Ascending aorta (tissue), 2 donors: ENCODE measurements at places on chromosomes 1 and 21. TPM values are rescaled to one million over a fixed set of nuclear protein-coding genes. Genes with fewer than 3 reads are reported as not detected.

GRCh38 chr1:186500804-186501203, 39.9 kb upstream of the PDC start:
- H3K36me3 ChIP-seq = no peaks in the 10 kb centered on the region
- H3K4me3 ChIP-seq = no peak overlapping the region
- peaks cover 2% of the 10 kb centered on the region for H3K4me1 ChIP-seq
- DNase-seq = no peak
- H3K27ac ChIP-seq = no peak overlapping the region
- no peaks in the 10 kb centered on the region for H3K27me3 ChIP-seq

DNA sequence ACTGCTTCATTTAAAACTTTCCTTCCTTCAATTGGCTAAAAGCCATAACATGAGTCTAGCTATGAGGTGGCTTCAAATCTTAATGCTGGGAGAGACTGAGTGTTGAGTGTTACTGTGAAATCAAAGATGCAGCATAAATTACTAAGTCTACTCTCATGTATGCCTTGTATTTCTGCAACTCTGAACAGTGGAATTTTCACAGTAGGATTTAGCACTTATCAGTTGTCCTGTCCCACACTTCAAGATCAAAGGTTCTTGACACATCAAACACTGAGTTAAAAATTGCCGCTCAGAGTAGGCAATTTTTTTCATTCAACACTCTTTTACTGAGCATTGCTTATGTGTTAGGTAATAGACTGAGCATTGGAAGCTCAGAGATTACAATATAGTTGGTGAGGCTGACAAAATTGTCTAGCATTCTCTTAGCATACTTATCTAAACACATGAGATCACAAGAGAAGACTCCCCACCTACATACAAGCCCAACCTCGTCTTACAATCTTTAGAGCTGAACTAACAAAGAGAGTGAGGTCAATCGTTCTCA, 56.4 kb upstream of the ADORA3 start:
- no peak overlapping the region for H3K27ac ChIP-seq
- DNase-seq = no peak
- no peaks in the 10 kb centered on the region for H3K36me3 ChIP-seq
- no peaks in the 10 kb centered on the region for H3K4me1 ChIP-seq
- H3K27me3 ChIP-seq = no peaks in the 10 kb centered on the region

Gene EXTL1
- 0.85 TPM for total RNA-seq

Gene GPR25
- total RNA-seq = not detected

Gene ANGPTL3
- not detected for total RNA-seq

Gene ATP1A4
- not detected for total RNA-seq
